ENCODE measurements at places on chromosomes 11 and 22. TPM values are rescaled to one million over a fixed set of nuclear protein-coding genes. Genes with fewer than 3 reads are reported as not detected.

DNA sequence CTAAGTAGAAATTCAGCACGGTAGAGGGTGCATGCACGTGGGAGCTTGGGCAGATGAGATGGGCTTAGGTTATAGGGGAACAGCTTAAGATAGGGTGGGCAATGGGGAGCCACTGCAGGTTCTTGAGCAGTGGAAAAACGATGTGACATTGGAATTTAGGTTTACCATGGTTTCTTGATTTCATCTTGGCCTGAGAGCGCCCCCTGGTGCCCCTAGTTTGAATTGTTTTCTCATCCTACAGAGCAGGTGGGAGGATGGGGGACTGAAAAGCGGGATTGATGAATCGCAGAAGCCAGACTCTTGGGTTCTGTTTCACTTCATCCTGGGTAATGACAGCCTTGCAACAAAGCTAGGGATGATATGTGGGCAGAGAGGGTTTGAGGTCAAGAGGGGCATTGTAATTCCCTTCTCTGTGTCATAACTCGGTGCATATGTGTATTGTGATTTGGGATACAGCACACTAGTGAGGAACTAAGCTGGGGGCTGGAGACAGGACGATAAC is 6.7 kb upstream of the MCAM start:
- no peak for DNase-seq

DNA sequence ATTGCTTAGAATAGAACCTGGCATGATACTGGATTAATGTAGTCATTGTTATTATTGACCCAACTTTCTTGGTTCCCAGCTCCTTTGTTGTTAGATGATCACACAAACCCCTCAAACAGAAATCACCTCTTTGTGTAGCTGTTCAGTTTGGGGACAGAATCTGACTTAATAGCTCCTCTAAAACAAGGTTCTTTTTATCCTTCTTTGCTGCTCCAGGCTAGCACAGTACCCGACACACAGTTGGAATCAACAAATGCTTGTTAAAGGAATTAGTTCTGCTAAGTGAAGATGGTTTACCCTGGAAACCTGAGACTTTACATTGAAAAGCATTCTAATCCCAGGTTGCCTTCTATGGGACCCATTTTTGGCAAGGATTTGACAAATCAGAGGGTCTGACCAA is 43.9 kb downstream of the GAB2 start:
- no peak for DNase-seq

DNA sequence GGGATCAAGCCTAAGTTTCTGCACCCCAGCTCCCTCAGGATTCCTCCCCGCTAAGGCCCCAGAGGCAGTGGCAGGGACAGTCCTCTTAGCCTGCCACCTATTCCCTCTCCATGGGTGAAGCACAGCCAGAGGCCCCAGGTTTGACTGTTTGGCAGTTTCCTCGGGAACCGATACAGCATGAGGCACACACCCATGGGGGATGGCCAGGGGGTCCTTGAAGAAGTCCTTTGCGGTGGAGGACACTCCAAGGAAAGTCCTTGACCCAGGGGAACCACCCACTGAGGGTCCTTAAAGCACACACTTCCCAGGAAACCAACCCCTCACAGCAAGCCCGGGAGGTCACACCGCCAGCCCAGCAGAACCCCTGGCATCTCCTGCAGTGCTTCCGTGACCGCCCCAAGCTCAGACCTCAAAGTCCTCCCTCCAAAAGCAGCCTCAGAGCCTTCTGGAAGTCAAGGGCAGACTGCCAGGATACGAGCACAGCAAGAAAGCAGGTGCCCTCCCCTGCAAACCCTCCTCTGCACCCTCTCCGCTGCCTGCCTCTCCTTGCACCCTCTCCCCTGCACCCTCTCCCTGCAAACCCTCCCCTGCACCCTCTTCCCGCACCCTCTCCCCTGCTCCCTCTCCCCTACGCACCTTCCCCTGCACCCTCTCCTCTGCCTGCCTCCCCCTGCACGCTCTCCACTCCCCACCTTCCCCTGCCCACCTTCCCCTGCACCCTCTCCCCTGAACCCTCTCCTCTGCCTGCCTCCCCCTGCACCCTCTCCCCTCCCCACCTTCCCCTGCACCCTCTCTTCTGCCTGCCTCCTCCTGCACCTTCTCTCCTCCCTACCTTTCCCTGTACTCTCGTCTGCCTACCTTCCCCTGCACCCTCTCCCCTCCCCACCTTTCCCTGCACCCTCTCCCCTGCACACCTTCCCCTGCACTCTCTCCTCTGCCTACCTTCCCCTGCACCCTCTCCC is 1.4 kb downstream of the SIGIRR start:
- DNase-seq: no peak

DNA sequence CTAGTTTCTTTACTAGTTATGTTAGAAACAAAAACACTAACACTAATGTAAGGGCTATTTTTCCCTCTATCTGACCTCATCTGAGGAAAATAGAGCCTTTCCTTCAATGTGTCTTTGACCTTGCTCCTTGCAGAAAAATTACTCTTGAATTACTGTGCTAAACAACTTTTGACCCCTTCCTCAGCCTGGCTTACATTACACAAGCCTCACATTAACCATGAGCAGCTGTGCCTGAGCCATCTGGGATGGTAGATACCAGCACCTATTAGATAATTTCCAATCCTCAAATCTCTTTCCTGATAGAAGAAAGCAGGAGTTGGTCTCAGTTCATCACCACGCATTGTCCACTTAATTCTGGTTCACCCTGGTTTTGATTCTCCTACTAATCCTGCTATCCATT is 134.4 kb upstream of the NCAM1 start:
- no peak for DNase-seq

DNA sequence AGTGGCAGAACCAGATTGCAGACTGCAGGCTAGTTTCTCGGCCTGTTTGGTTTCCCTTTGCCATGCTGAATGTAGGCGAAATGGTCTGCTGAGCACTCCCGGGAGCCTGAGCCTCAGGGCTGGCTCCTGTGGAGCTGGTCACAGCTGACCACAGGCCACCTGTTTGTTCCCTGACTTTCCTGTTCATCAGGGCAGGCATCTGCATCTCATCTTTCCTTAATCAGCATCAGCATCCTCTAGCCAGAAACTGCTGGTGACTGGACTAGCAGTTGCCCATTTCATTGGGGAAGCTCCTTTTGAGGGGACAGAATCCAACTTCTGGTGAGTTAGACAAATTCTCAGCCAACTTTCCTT is 20.2 kb upstream of the C11orf96 start:
- DNase-seq: no peak

- DNase-seq: no peak
Observed at GRCh38 chr11:76436020-76436419, 8.8 kb upstream of the EMSY start.

- no peak for DNase-seq
Observed at GRCh38 chr11:118703563-118704106, 24.2 kb upstream of the TREH start.

- DNase-seq: no peak
Observed at GRCh38 chr11:17145972-17146371, 61.8 kb downstream of the PIK3C2A start.

GRCh38 chr11:115503886-115504275 is 334 bp downstream of the CADM1 start:
- DNase-seq: no peak

Gene PYGM
- total RNA-seq: 0.27 TPM

Gene PDE3B
- 3.1 TPM for total RNA-seq

Gene CSRP3
- total RNA-seq: not detected

Gene LDLRAD3
- 11.4 TPM for total RNA-seq

Data from kidney epithelial cell (primary cell).